Kidney capillary endothelial cell (primary cell): ENCODE measurements at places on chromosomes 4 and X.
A peak's percentile ranks its signal among the peaks of the same experiment; 100 is the strongest.

DNA sequence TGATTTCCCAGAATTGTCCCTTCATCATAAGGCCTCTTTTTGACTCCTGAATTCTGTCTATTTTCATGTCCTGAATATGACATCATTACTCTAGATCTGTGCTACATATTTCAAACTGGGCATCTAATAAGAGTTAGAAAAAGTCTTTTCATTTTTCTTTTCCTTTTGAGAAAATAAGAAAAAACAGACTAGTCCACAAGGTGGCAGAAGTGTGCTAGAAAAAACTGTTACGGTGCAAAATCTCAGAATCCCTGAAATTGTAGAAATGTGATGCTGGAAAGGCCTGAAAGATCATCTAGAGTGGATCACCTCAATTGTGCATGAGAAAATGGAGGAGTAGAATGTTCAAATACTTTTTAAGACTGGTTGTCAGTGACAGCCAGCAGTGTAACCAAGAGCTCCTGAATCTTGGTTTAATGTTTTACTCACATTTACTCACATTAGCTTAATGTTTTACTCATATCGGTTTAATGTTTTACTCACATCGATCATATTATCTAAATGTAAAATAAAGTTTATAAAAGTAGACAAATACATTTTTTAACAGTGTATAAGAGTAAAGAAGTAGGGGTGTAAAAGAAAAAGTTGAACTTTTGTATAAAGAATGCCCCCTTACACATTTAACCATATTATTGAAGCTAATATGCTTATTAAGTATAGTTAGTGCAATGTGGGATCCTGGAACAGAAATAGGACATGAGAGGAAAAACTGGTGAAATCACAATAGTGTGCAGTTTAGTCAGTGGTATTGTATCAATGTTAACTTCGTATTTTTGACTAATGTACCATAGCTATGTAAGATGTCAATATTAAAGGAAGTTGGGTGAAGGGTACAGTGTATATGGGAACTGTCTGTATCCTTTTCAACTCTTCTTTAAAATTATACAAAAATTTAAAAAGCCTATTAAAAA is 15.2 kb downstream of the ASB11 start:
- peak; percentile 31 for DNase-seq

DNA sequence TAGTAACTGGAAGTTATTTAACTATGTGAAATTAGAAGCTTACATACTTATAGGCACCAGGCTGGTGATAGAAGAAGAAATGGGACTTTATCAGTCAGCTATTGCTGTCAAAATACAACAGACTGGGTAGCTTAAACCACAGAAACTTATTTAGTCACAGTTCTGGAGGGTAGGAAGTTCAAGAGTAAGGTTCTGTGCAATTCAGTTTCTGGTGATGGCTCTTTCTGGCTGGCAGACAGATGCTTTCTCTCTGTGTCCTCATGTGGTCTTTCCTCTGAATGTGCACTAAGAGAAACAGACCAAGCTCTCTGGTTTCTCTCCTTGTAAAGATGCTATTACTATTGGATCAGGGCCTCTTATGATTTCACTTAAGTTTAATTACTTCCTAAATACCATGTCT is 92.1 kb upstream of the ANKRD50 start:
- DNase-seq: no peak

- DNase-seq: no peak
Measured at GRCh38 chr4:107740950-107741701, 21.1 kb upstream of the PAPSS1 start.

DNA sequence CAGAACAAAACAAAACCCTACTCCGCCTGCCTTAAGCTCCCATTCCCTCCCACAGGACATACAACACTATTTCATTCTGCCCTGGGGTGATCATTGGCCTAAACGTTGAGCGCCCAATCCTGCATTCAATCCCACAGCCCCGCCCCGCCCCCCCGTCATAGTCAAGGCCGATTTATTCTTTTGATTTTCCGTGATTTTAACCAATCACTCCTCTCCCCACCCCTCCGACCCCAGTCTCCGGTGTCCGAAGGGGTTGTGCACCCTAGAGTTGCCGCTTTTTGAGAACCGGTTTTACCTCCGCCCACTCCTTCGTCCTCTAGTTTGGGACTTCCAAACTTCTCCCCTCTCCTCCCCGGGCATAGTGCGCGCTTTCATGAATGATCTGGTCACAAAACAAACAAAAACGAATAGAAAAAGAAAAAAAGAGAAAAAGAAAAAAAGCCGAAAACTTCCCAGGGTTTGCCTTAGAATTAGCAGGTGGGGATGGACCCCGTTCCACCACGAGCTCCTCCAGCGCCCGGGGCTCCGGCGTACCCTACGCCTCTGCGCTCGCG is 446 bp upstream of the UBE2A start:
- no peak for DNase-seq

- no peak for DNase-seq
Measured at GRCh38 chr4:169293343-169294176, 22.8 kb upstream of the SH3RF1 start.

DNA sequence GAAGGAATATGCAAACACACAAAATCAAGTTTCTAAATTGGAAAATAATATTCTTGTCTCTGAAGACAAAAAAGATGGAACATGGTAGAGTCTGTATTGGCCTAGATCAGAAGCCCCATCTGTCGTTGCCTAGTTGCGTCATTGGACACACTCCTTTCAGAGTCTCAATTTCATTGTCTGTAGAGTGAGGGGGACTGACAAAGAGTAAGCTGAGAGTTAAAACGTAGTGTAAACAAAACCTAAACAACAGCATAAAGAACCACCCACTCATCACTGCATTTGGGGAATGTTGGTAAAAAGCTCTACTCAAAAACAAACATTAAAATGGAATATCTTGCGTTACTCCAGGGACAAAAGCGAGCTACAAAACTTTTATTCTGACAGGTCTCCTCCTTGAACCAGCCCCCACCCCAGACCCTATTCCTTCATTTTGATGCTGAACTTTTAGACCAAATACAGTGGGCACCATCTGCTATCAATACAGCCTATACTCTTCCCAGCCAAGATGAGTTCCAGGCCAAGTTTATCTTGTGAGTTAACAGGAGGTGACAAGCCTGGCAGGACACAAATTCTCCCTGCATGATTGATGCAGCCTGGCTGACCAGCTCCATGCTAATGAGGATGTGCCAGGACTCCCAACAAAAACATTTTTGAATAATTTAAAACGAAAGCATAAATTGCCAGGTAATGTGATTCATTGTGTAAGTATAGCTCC is 125.2 kb downstream of the COL25A1 start:
- no peak for DNase-seq

GRCh38 chrX:13885591-13885990 is 68.7 kb upstream of the GPM6B start:
- DNase-seq: no peak

GRCh38 chrX:133477986-133478385 is 62.7 kb upstream of the GPC4 start:
- DNase-seq: no peak

DNA sequence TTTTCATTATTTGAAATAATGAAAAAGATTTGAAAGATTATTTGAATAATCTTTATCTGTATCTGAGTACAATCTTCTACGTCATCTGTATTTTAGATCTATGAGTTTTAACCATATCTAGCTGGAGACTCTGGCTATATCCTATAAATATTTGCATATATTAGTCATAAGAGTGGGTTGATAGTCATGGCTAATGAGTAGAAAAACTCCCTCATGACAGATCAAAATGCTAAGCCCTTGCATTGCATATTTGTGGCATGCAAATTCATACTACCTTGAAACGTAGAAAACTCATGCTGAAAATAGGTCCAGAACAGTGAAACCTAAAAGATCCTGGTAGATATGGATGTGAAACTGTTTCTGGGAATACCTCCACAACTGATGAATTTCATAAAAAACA is 291.3 kb downstream of the GALNTL6 start:
- no peak for DNase-seq

- no peak for DNase-seq
Measured at GRCh38 chrX:50978920-50979682, 68.6 kb downstream of the BMP15 start.

DNA sequence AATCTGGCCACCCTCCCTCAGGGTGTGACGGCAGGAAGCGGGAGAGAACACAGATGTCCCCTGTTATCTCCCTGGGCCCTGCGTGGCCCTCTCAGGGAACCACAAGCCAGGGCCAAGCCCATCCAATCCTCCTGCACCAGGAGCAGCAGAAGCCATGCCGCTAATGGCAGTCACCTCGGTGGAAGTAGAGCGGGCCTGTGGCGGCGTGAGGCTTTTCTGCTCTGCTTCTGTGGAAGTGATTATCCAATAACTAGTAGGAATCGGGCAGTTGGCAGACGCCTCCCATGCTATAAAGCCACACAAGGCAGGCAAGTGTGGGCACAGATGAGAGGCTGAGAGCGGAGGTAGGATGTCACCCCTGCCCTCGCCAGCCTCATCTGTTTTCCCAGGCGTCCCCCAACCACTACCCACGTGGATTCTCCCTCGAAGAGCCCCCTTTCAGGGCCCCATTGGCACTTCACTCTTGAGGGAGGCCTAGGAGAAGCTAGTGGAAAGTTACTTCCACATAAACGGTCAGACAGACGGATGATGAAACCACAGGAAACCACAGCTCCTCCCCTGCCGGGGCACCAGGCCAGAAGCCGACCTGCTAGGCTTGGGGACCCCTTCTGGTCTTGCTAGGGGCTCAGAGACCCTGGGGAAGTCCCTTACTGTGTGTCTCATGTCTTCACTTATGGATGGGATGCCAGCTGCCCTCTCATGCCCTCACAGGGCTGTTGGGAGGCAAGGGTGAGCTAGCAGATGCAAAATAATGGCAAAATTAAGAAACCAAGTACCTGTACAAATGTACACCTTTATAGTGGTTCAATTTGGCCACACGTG is 18.8 kb upstream of the TMSB4X start:
- DNase-seq: no peak

GRCh38 chr4:1559896-1560650 is 124.0 kb downstream of the FAM53A start:
- no peak for DNase-seq

- DNase-seq: no peak
Measured at GRCh38 chr4:186781032-186781917, 57.6 kb upstream of the FAT1 start.
